ENCODE measurements at places on chromosomes 5 and 9.

GRCh38 chr5:56161439-56161823 is 71.7 kb downstream of the ANKRD55 start:
- DNase-seq, result no peak

DNA sequence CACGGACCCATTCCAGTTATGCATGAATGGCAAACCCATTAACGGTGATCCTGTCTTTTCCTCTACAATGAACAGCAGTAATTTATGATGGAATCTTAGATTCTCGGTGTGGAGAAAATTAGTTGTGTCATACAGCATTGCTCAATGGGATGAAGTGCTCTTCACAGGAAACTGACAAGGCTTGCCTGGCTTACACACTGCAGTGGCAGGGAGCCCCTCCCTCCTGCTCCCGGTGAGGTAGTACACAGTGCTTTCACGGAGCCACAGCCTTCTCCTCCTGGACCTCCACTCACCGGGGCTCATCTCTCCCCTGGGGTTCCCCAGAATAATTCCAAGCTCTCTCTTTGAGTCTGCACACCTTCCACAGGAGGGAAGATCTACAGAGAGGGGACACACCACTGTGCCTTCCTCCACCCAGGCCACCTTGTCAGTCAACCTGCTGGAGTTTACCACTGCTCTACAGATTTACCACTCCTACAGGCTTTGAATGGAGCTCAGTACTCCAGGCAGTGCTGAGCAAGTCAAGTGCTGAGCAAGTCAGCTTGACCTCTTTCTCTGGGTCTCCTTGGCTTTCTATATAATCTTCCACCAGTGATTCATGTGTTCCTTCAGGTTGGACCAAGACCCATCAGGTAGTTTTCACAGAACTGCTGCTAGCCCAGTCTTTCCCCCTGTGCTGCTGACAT is 59.1 kb upstream of the TBC1D2 start:
- no peak for DNase-seq

GRCh38 chr9:2479056-2479565 is 142.5 kb upstream of the VLDLR start:
- no peak for DNase-seq

DNA sequence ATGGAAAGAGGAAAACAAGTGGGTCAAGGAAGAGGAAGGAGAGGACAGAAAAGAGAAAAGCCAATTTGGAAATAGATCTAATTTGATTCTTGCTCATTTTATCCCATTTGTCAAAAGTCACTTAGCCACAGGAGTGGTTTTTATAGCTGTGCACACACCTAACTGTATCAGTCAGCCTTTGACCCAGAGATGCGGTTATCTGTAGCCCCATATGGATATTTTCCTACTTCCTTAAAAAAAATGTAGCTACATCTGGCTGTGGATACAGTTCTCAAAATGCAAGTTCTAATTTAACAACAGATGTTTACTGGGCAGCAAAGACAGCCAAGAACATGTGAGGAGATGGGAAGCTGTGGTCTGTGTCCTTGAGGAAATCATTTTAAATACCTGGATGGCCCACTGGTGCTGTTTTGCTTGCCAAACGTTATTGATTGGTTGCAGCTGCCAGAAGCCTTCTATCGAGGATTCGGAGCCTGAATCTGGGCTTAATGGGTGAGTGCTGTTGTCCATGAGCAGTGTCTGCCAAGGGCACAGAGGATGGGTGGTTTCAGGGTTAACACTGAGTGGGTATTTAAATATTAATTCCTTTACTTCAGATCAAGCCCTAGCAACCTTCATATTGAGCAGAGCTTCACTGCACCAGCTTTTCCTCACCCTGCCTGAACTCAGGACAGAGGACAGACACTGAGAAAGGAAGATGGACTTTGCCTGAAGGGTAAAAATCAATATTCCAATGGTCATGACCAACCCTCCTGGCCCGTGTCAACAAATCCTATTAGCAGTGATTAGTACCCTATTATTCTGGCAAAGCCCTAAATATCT is 92.2 kb downstream of the APBA1 start:
- DNase-seq, result no peak

DNA sequence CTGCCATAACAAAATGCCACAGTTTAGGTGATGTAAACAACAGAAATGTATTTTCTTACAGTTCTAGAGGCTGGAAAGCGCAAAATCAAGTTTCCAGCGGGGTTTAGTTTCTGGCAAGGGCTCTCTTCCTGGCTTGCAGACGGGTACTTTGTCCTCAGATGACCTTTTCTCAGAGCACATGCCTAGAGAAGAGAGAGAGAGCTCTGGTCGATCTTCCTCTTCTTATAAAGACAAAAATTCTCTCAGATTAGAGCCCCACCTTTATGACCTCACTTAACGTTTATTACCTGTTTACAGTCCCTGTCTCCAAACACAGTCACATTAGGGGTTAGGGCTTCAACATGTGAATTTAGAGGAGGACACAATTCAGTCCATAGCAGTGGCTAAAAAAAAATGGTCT is 119.7 kb downstream of the CETN3 start:
- no peak for DNase-seq

GRCh38 chr9:109520475-109521132 is 22.5 kb upstream of the PTPN3 start:
- DNase-seq, result peak; percentile 61

GRCh38 chr5:9865574-9865973 is 235.4 kb upstream of the TAS2R1 start:
- DNase-seq, result no peak

DNA sequence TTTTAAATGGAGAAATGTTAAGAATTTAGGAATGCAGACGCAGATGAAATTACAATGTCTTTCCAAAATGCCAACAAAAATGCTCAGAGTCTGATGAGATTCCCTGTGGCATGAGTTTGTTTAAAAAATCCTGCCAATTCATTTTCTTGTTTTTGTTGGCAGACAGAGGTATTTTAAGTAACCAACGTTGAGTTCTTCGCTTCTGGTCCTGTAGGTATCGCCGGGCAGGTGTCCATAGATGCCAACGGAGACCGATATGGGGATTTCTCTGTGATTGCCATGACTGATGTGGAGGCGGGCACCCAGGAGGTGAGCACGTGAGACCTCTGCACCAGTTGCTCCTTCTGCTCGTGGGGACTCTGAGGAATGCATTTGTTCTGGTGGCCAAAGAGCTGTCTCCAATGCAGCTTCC is 69.4 kb downstream of the NPR3 start:
- no peak for DNase-seq

DNA sequence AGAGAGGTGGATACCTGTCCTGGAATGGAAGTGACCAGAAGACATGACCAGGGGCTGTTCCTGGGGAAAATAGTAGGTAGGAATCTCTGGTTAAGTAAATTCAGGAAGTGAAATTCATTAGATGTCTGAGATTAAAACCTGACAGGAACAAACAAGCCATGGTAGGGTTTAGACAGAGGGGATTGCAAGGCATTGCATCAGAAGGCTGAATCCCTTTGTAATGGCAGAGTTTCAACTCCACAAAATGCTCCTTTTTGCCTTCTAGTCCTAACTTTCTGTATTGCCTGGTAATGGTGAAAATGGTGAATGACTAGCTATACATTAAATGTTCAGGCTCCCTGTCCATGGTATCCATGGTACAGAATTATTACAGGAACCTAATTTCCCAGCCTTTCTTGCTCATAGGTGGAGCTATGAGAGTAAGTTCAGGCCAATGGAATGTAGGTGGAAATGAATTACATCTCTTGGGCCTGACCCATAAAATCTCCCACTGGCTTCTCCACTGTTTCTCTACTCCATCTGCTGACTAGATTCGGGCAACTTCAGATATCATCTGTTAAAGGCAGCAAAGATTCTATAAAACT is 113.4 kb upstream of the CNTLN start:
- DNase-seq, result no peak

- DNase-seq, result no peak
Observed at GRCh38 chr5:40278881-40279280, 400.8 kb upstream of the PTGER4 start.

DNA sequence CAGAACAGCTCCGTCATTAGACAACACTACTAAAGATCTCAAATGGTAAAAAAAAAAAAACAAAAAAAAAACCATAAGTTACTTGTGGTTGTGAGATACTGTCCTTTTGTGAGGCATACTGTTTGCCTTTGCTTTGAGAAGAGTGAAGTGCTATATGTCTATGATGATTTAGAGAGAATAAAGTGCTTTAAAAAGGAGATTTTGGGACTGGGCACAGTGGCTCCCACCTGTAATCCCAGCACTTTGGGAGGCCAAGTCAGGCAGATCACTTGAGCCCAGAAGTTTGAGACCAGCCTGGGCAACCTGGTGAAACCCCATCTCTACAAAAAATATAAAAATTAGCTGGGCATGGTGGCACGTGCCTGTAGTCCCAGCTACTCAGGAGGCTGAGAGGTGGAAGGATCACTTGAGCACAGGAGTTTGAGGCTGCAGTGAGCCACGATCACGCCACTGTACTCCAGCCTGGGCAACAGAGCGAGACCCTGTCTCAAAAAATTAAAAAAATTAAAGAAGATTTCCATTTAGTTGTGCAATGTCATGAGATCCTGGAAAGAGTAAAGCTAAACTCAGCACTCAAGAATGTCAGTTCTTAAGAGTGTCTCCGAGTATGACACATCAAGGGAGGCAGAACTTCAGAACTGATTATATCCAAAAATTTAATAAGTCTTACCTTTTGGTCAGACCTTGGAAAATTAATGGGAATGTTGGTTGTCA is 87.3 kb downstream of the PRDM6 start:
- no peak for DNase-seq

Data from NCI-H774 (cell line).